Cardiac muscle cell (in vitro differentiated cells and primary cell): ENCODE measurements at places on chromosomes 3 and 15.

- H3K36me3 ChIP-seq: no peaks in the 10 kb centered on the region
- H3K4me3 ChIP-seq: no peak overlapping the region
- DNase-seq: no peak
- no peaks in the 10 kb centered on the region for H3K27me3 ChIP-seq
Measured at GRCh38 chr15:70509731-70510143, 253.6 kb downstream of the UACA start.

DNA sequence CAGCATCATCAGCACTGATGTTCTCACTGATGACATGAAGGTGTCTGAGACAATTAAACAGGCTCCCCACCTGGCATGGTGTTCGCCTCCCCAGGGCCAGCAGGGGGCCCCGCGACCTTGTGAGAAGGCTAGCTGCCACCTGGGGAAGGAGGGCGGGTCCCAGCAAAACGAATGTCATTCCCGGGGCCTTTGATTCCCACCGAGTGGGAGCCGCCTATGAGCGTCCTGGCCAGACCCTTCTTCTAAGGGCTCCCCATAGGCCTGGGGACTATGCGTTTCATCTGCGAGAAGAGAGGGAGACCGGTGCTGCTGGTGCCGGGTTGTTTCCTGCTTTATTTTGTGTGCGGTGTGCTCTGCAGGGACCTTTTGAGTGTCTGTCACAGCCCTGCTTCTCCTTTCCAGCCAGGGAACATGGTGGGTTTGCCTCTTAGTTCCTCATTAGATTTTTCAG, 20.5 kb upstream of the MINDY4B start:
- DNase-seq: peak; percentile 79
- no peak overlapping the region for H3K4me3 ChIP-seq
- no peaks in the 10 kb centered on the region for H3K36me3 ChIP-seq
- H3K27ac ChIP-seq: no peak overlapping the region

GRCh38 chr15:76903251-76903681, 1.9 kb downstream of the SCAPER start:
- peaks cover 18% of the 10 kb centered on the region for H3K4me1 ChIP-seq
- no peaks in the 10 kb centered on the region for H3K36me3 ChIP-seq
- no peak overlapping the region for H3K4me3 ChIP-seq
- no peak overlapping the region for H3K27ac ChIP-seq
- peak; percentile 4 for DNase-seq

DNA sequence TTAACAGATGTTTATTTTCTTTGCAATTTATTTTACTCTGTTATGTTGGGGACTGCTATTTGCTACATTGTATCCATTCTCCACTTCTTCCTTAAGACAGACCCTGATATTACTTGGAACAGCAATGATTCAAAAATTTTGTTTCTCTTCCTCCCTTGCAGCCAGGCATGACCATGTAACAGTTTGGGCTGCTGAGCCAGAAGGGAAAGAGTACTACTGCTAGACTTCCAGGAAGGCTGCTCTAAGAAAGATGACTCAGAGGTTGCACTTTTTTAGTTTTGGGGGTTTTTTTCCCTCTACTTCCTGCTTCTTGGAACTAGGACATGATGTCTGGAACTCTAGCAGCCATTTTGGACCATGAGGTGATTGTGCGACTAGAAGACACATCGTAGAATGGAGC, 10.3 kb downstream of the PRR20G start:
- H3K4me3 ChIP-seq: no peak overlapping the region
- H3K36me3 ChIP-seq: no peaks in the 10 kb centered on the region
- no peaks in the 10 kb centered on the region for H3K4me1 ChIP-seq
- H3K27ac ChIP-seq: no peak overlapping the region

GRCh38 chr3:59467476-59467875, 417.7 kb upstream of the CFAP20DC start:
- H3K4me3 ChIP-seq: no peak overlapping the region
- H3K27ac ChIP-seq: no peak overlapping the region
- no peak for DNase-seq
- H3K4me1 ChIP-seq: no peaks in the 10 kb centered on the region
- no peaks in the 10 kb centered on the region for H3K36me3 ChIP-seq

DNA sequence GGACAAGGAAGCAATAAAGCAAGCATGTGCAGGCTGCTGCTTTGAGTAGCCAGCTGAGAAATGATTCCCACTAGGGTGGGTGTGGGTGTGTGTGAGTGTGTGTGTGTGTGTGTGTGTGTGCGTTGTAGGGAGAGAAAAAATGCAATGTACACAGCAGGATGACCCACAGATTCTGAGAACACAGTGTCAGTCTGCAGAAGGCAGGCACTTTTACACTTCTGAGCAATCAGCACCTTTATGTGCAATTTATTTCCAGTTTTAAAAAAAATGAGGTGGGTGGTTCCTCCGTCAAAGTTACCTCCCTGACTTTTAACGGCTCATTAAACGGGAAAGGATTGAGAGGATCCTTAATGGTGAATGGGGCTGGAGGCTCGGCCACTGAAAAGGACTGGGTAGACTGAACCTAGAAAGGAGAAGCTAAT, 38.5 kb upstream of the LIPC start:
- no peaks in the 10 kb centered on the region for H3K36me3 ChIP-seq
- no peak overlapping the region for H3K27ac ChIP-seq
- H3K4me3 ChIP-seq: no peak overlapping the region
- DNase-seq: no peak
- no peaks in the 10 kb centered on the region for H3K27me3 ChIP-seq

GRCh38 chr3:60867200-60867599, 384.1 kb downstream of the FHIT start:
- no peaks in the 10 kb centered on the region for H3K36me3 ChIP-seq
- no peak overlapping the region for H3K27ac ChIP-seq
- H3K4me3 ChIP-seq: no peak overlapping the region
- no peaks in the 10 kb centered on the region for H3K4me1 ChIP-seq
- no peaks in the 10 kb centered on the region for H3K27me3 ChIP-seq

- no peaks in the 10 kb centered on the region for H3K27me3 ChIP-seq
- no peak overlapping the region for H3K4me3 ChIP-seq
- no peak overlapping the region for H3K27ac ChIP-seq
Measured at GRCh38 chr15:96504371-96504770, 173.9 kb downstream of the NR2F2 start.

DNA sequence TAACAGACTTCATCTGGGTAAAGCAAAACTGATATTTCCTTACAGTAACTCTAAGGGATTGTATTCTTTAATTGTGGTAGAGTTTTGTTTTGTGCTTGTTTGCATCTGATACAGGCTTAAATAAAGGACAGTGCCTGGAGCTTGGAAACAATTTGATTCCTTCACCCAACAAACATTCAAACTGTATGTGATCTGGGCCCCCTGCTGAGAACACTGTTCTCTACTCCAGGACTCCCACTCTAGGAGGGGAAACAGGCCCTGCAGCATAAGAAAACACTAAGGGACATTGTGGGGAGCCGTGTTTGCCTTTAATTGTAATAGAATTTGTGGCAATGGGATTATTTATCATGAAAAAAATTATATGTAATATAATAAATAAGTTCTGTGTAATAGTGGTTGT, 56.9 kb downstream of the CTDSPL start:
- no peaks in the 10 kb centered on the region for H3K36me3 ChIP-seq
- H3K27ac ChIP-seq: no peak overlapping the region
- no peaks in the 10 kb centered on the region for H3K27me3 ChIP-seq
- H3K4me3 ChIP-seq: no peak overlapping the region
- DNase-seq: no peak

- H3K27ac ChIP-seq: no peak overlapping the region
- H3K4me1 ChIP-seq: no peaks in the 10 kb centered on the region
- no peaks in the 10 kb centered on the region for H3K27me3 ChIP-seq
- H3K4me3 ChIP-seq: no peak overlapping the region
- no peak for DNase-seq
Measured at GRCh38 chr15:46278486-46279090, 643.8 kb downstream of the SQOR start.

GRCh38 chr3:87924485-87924884, 134.3 kb downstream of the CGGBP1 start:
- H3K27me3 ChIP-seq: no peaks in the 10 kb centered on the region
- DNase-seq: no peak
- no peaks in the 10 kb centered on the region for H3K36me3 ChIP-seq
- H3K4me3 ChIP-seq: no peak overlapping the region
- H3K4me1 ChIP-seq: no peaks in the 10 kb centered on the region
- H3K27ac ChIP-seq: no peak overlapping the region

- H3K4me3 ChIP-seq: no peak overlapping the region
- no peak for DNase-seq
- H3K4me1 ChIP-seq: no peaks in the 10 kb centered on the region
- no peaks in the 10 kb centered on the region for H3K36me3 ChIP-seq
- no peak overlapping the region for H3K27ac ChIP-seq
- H3K27me3 ChIP-seq: no peaks in the 10 kb centered on the region
Measured at GRCh38 chr3:36649125-36649524, 115.2 kb downstream of the DCLK3 start.
